Right hindlimb (tissue), 1 donor: ENCODE measurements at places on chromosomes 12 and 14.

DNA sequence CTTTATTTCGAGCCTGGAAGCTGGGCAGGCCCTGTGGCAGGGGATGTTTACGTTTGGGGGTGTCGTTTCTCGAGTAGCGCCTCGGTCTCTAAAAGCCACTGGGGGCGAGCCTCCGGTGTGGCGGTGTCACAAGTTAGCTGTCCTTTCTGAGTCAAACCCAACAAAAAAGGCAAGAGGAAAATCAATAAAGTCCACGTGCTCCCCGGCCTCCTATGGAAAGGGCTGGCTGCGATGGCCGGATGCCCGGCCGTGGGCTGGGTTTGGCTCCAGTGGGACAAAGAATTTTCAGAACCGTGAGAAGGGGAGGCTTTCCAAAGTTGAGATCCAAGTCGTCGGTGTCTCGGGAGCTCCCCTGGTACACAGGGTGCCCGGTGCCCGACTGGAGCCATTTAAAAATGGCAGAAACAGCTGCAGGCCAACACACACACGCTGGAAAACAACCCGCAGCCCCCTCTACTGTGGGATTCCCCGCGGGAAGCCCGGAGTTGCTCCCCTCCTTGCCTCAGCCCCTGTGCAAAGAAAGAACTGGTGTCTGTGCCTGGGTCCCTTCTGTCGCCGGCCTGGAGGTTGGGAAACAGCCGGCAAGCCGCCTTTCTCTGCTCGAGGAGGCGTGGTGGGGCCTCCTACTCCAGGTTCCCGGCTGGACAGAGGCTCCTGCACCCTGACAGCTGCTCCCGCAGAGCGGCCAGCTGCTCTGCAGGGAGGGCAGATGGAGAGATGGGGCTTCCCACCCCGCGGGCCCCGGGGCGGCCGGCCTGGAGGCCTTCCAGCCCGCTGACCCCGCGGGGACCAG is 1.9 kb downstream of the BCL7A start:
- peak; percentile 89 for DNase-seq

DNA sequence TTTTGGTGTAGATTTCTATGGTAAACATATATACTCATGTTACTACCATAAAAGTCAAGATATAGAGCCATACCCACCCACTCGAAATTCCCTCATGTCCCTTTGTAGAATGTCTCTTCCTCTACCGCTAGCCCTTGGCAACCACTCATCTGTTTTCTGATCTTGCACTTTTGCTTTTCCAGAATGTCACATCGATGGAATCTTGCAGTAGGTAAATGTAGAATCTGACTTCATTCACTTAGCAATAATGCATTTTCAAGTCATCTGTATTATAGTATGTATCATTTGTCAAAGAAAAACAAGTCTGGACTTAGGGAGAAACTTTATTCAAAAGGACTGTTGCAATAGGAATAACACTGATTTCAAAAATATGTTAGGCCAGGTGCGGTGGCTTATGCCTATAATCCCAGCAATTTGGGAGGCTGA is 19.3 kb upstream of the CLEC2D start:
- no peak for DNase-seq

DNA sequence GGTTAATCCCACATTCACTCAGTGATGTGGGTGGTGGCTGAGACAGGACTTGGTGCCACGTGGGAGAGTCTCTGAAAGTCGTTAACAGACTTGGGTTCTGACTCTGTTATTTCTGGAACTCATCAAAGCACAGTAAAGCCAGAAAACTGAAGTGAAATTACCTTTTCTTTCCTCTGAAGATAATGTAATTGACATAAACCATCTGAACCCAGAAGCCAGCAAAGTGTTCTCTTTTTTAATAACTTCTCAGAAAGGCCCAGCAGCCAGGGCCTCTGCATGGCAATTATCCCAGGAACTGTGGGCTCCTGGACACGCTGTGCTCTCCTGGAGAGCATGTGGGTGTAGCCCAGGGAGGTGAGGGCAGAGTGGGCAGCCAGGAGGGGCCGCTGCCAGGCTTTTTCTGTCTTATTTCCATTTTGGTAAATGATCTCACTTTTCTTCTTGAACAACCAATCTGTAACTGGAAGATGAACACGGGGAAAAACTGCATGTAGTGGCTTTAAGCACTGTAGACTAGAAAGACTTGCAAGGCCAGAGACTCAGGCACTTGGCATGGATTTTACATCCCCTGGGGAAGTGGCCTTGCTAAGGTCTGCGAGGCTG is 444.1 kb upstream of the TMEM132C start:
- DNase-seq = peak; percentile 80

- DNase-seq = no peak
Observed at GRCh38 chr12:104747955-104748354, 210.1 kb downstream of the SLC41A2 start.

DNA sequence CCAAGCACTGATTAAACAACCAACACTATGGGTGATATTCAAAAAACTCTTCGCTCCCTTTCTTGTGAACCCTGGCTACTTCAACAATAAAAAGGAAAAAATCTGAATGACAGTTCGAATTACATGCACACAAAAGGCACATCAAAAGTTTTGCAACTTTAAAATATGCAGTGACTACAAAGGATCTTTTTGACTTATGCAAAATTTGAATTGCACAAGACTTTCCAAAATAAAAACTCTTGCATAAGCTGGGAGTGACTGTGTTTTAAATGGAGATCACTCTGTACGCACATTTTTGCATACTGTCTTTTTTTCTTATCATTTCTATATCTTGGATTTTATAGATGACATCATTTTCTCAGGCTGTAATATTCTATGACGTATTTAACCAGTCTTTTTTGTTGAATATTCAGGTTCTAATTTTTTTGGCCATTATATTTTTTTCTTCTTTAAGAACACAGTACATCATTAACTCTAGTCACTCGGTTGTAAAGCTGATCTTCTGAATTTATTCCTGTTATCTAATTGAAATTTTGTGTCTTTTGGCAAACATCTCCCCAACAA is 667.6 kb upstream of the TBX3 start:
- no peak for DNase-seq

- no peak for DNase-seq
Observed at GRCh38 chr12:65275627-65276026, 2.9 kb upstream of the MSRB3 start.

DNA sequence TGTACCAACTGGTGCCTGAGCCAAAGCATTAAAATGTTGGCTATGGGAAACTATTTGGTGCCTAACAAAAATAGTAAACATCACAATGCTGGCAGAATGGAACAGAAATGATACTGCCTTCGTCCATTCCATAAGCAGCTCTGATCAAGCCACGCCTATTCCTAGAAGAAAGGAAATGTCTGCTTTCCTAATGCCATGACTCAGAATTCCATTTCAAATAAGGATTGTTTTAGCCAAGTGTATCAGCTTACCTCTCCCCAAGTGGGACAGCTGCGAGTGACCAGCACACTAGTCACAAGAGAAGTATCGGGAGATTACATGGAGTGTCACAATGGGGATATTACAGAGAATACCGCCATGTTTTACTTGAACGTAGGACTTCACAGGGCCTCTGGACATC is 38.7 kb downstream of the GLT8D2 start:
- no peak for DNase-seq

- no peak for DNase-seq
Observed at GRCh38 chr12:31210541-31210940, 115.4 kb downstream of the SINHCAF start.

DNA sequence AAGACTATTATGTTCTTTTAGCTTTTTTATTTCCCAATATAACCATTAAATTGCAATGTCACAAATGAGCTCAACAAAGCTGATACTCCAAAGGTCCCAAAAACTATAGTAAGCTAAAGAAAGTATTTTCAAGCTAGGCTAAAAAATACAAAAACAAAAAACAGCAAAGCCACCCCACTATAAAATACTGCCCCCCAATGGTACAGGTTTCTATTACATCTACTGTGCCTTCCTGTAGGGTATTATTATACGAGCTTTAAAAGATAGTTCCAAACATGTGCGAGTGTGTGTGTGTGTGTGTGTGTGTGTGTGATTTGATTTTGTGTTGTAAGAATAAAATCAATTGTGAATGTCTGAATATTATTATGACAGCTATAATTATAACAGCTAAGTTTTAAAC is 1.1 kb downstream of the IFNG start:
- DNase-seq = no peak

GRCh38 chr12:10851243-10851858 is 2.1 kb upstream of the PRR4 start:
- no peak for DNase-seq

GRCh38 chr12:88516811-88517210 is 63.5 kb downstream of the KITLG start:
- DNase-seq = no peak

DNA sequence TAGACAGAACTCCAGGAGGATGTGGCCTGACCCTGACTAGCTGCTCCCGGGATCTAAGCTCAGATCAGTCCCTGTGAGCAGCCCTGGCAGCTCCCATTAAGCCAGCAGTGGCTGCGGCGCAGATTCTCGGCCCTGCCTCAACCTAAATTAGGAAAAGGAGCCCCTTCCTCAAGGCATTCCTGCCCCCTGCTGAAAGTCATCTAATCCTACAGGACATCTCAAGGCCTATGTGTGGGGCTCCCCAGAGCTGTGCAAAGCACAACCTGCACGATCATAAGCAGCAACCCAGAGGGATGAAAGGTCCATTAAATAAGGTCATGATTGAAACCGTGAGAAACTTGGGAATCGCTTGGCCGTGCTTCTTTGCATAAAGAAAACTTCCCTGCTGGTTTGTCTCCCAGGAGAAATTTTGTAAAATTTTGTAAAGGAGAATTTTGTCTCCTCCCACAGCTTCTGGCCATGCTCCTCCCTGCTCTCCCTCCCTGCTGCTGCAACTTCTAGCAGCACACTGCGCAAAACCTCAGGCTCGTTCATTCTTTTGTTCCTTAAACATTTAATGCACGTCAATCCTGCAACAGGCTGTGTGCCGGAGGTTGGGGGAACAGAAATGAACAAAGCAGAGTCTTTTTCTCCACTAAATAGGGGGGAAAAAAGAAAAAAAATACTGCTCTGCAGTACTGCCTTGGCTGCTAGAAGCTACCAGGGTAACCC is 96.6 kb upstream of the SLC35F4 start:
- peak; percentile 53 for DNase-seq

DNA sequence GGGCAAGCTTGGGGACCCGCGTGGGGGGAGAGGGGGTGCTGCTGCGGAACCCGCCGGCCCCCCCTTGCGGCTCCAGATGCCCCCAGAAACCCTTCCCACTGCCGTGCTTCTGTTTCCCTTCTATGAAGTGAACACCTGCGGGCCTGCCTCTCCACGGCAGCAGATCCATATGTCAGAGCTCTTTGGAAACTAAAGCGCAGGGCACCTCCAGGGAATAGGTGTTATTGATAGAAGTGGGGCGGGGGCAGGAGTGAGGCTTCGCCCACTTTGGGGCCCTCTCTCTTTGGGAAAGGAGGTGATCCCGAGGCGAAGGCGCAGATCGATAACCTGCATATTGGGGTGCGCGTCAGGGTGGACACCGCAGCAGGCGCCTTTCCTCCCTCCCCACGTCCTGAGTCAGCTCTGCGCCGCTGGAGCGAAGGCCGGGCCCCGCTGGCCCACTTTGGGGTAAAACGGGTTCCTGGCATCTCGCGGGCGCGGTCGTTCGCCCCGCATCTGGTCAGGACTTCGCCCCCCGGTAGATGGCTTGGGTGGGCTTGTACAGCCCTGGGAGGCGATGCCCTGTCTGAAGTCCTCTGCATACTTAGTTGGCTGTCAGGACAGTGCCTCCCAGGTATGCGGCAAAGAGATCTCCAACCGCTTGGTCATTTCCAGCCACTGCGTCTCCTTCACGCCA is 524 bp downstream of the KMT5A start:
- DNase-seq = peak; percentile 28

DNA sequence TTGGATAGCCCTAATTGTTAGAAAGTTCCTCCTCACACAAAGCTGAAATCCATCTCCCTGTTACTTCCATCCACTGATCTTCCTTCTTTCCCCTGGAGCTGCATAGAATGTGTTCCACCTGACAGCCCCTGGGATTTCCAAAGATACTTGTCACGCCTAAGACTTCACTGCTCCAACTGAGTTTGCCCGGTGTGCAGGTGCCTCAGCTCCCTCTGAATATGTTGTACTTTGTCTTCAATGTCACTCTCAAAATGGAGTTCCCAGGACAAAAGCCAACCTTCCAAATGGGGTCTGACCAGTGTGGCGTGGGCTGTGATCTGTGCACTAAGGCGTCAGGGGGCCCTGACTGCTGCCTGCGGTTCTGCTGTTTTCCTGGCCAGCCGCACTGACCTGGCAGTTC is 42.8 kb downstream of the CACNA2D4 start:
- DNase-seq = no peak

GRCh38 chr14:103001226-103001625 is 56.1 kb downstream of the CDC42BPB start:
- DNase-seq = no peak

- DNase-seq = peak; percentile 65
Observed at GRCh38 chr14:94548999-94549985, 11.9 kb upstream of the SERPINA4 start.

DNA sequence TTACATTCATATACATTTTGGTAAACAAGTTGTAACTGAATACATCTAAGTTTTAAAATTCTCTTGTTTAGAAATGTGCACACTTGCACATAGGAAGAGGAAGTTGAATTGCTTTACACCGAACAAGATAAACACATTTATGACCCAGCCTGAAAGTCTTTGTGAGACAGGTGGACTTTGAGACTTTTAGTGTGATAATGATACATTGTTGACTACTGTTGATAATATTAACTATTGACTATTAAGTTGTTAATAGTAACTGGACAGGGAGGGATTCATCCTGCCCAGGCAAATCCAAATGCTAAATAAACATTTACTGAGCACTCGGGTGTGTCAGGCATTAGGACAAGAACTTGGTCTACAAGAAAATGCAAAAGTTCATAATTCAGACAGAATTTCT is 68.0 kb downstream of the AVPR1A start:
- DNase-seq = no peak

DNA sequence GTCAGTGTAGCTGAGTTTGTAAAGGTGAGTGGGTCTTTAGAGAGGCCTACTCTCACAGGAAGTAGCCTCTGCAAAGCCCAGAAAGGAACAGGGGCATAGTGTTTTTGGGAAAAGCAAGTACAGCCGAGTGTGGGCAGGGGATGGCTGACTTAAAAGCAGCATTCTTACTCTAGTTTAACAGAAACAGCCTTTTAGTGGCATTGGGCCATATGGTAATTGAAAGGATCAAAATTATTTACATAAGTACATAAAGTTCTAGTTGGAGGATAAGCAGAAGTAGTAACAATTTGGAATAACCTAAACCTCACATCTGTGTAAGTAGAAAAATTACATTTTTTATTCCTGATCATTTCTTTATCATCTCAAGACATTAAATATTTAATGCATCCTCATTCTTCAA is 49.1 kb downstream of the RASSF8 start:
- no peak for DNase-seq

DNA sequence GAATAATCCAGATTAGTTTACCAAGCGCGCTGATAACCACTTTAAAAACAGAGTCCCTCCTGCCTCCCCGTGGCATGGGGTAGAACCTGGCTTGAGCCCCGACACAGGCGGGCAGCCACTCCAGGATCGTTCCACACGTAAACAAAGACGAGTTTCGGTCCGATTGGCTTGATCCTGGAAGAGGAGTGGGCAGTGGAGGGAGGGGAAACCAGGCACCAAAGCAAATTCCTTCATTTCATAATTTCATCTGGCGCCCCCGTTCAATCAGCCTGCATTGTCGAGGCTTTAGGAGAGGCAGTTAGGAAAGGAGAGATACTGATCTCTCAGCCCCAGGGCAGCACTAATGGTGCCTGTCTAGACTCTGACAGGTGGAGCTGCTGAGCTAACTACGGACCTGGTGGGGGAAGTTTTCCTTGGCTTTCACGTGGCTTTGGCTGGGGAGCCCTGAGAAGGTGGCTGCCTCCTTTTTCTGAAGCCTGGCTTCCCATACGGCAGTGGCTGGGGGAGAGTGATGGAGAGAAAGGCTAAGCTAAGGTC is 751 bp upstream of the GPRC5A start:
- peak; percentile 66 for DNase-seq
